ENCODE measurements at places on chromosomes 16 and 17.
A peak's percentile ranks its signal among the peaks of the same experiment; 100 is the strongest.

- DNase-seq = peak; percentile 1
Observed at GRCh38 chr16:49000594-49000993, 281.0 kb downstream of the CBLN1 start.

DNA sequence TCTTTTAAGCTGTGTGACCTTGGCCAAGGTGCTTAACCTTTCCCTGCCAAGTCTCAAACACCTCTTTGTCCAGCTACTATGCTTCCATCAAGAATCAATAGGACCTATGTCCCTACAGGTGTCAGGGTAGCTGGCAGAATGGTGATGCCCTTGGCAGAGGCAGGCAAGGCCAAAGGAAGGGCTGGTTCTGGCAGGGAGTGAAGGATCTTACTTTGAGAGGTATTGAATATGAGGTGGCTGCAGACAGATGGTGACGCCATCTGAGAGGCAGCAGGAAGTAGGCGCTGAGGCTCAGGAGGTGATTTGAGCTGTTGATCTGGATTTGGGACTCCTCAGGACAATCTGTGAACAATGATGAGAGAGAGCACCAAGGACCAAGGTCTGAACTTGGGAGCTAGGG is 12.5 kb downstream of the ABCC3 start:
- no peak for DNase-seq

GRCh38 chr16:55021595-55022475 is 91.2 kb downstream of the IRX5 start:
- no peak for DNase-seq

DNA sequence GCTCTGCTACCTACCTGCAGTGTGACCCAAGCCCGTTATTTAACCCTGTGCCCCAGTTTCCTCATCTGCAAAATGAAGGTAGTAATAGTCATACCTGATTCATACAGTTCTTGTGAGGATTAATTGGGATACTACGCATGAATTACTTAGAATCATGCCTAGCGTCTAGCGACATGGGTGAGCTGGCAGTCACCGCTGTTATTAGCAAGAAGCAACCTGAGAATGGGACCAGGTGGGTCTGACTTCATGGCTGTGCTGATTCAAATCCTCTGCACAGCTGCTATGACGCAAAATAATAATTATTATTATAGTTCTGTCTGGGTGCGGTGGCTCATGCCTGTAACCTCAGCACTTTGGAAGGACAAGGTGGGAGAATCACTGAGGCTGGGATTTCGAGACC is 7.9 kb downstream of the SOCS1 start:
- no peak for DNase-seq

DNA sequence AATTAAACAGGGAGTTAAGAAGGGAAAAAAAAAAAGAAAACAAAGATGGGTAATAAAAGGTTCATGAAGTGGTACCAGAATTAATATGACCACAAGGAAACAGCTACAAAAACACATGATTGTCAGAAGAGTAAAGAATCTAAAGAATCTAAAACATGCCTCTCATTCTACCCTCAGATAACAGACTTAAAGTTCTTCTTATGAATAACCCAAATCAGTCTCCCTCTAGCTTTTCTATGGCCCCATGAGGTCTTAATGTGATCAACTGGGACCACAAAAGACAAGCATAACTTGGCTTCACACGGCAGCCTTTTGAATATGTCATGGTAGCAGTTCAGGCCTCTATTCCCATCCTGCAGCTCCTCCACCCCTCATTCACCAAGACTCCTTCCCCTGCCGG is 6.9 kb downstream of the MYH10 start:
- no peak for DNase-seq

DNA sequence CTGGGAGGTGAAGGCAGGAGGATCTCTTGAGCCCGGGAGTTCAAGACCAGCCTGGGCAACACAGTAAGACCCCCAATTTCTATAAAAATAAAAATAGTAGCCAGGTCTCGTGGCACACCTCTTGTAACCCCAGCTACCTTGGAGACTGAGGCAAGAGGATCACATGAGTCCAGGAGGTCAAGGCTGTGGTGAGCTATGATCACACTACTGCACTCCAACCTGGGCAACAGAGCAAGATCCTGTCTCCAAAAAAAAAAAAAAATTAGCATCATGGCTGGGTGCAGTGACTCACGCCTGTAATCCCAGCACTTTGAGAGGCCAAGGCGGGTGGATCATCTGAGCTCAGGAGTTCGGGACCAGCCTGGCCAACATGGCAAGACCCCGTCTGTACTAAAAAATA is 6.7 kb upstream of the CBX2 start:
- DNase-seq = no peak

DNA sequence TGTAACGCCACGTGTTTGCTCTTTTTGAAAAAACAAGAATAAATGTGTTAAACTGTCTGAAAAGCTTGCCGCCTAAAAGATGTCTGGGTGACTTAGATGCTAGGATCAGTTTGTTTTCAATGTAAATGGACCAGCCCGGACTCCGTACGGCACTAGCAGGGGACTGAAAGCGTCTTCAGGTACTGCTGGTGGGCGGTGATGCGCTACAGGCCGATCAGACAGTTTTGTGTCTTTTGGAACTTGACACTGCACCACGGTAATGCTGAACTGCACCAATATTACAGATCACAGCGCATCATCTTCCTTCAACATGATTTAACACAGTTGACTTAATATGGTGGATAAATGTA is 727 bp upstream of the MBTPS1 start:
- DNase-seq = peak; percentile 39

GRCh38 chr16:23306199-23307100 is 4.3 kb downstream of the SCNN1B start:
- no peak for DNase-seq
